ENCODE measurements at places on chromosomes 5 and 9.
A peak's percentile ranks its signal among the peaks of the same experiment; 100 is the strongest.

GRCh38 chr5:174698156-174698555 is 26.2 kb upstream of the MSX2 start:
- DNase-seq = no peak

DNA sequence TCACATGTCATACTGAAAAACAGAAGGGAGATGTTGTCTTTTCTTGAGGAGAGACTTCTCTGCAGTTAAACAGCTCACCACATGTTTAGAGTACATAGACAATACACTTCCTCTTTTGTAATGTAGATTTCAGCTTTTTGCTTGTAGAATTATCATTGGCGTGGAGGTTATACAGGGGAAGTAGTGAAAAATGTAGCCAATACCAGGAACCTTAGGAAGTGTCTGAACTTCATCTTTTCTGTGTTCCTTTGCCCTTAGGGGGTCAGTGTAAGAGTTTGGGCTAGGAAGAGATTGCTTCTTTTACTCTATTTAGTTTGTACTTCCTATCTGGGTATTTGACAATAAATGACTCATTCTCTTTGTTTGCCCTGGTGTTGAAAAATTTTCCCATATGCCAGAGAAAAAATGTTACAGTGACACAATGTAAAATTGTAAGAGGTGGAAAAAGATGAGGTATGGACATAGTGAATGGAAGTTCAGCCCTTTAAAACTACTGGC is 21.0 kb upstream of the CDKN2B start:
- no peak for DNase-seq

DNA sequence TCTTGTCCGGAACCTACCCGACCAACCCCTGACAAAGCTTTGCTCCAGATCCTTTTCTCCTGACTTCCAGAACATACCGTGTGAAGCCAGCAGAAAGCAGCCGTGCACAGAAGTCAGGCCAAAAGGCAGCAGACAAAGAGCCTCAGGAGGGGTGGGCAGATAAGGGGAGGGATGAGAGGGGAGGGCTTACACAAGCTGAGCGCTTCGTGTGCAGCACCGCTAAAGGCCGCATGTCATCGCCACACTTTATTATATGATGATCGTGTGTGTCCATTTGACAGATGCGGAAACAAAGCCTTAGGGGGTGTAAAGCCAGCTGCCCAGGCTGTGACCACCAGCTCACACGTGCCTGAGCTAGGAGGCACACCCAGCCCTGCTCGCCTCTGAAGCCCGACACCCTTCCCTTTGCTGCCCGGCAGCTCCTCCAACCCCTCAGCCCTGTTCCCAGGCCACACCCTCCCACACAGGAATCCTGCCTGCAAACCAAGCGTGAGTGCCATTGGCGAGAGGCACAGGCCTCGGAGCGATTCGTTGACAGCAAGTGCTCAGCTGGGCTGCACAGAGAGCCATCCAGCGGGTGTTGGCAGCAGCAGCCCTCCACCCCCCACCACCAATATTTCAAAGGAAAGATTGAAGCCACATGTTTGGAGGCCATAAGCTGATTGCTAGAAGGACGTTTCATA is 170.5 kb upstream of the SMIM23 start:
- DNase-seq = no peak

DNA sequence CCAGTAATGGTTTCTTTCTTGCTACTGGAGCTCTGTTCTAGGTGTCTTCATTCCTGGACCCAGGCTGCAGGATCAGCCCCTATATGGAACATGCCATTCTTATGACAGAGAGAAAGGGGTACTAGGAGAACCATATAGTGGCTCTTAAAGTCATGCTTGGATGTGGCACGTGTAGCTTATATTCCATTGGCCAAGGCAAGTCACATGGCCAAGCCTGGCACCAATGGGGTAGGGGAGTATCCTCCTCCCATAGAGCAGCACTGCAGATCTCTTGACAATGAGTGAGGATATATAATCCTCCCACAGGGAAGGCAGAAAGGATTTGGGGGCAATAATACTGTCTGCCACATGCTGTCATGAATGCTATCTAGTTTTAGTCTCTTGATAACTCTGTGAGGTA is 193.3 kb downstream of the PALM2AKAP2 start:
- no peak for DNase-seq

DNA sequence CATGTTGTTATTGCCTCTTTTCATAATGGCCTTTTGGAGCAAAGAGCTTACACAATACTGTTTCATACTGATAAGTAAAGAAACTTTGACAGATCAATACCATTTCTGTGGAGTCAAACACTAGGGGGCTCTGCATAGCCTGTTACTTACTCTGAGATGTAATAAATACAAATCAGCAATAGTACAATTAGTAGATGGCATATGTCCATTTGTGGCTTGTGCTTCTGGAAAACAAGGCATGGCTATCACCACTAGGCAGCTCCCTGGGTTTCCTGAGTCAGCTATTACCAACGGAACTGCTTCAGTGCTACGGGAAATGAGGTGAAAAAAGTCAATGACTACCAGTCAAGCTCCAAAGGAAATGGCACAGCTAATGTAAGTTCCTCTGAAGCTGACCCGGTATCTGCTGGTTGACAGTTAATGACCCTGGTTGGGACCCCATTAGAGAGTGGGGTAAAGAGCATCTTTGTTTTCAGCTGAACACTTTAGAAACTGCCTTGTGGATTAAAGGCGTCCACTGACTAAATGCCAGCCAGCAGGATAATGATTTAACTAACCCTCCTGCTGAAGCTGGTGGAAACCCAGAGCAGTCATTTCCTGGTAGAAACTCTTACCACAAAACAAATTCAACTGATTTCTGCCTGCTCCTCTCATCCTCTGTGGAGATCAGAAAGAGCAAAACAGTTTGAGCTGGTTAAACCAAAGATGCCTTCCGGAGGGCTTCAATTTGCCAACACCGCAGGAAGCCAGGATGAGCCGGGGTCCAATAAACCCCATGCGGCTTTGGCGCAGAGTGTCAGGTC is 69.0 kb upstream of the FAM169A start:
- DNase-seq = peak; percentile 17

DNA sequence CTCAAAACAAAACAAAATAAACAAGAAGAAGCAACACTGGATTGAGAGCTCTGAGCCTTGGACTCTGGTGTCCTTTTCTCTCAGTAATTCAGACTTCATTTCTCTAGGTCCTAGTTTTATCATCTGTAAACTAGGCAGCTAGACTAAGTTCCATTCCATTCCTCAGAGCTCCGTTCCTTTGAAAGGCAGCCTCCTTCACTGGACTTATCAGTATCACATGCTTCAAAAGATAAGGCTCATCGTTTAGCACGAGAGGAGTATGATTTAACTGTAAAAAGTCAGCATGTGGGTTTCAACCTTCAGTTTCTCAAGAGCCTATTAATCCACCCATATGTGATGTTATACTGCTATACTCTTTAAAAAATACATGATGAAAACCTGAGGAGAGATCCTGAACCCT is 1.6 kb downstream of the ATP10B start:
- DNase-seq = no peak

GRCh38 chr5:53303105-53303504 is 177.3 kb upstream of the FST start:
- no peak for DNase-seq

GRCh38 chr9:18996211-18996610 is 36.8 kb downstream of the SAXO1 start:
- DNase-seq = no peak

DNA sequence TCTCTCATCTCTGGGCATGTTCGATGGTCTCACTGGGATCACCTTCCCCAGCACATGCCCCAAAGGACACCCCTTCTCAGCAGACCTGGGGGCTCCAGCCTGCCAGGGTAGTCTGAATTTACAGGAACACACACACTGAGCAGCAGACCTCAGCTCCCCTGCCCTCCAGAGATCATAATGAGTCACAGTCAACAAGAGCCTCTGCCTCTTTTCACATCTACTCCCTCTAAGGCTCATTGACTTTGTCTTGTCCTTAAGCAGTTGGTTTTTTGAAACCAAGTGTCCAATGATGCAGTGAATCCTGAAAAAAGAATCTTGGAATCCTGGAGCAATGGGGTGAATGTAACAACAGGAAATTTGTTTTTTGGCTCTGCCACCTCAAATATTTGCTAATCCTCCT is 20.8 kb downstream of the GABBR2 start:
- no peak for DNase-seq

Data from activated CD4-positive, alpha-beta T cell treated with anti-CD3 and anti-CD28 coated beads, Interleukin-2, amount 50 U/mL, for 24 hours (primary cell).